GM23248 (cell line): ENCODE measurements at places on chromosomes 5 and 9. TPM values are rescaled to one million over a fixed set of nuclear protein-coding genes. Genes with fewer than 3 reads are reported as not detected.
A peak's percentile ranks its signal among the peaks of the same experiment; 100 is the strongest.

- no peak overlapping the region for H3K27ac ChIP-seq
- H3K27me3 ChIP-seq, result no peaks in the 10 kb centered on the region
- peak; percentile 20 for DNase-seq
- H3K4me1 ChIP-seq, result peaks cover 35% of the 10 kb centered on the region
- H3K4me3 ChIP-seq, result no peak overlapping the region
Measured at GRCh38 chr5:169263591-169263990, 37.3 kb downstream of the SLIT3 start.

Gene QRFP
- total RNA-seq, result not detected in 2 replicates

- H3K4me3 ChIP-seq, result no peak overlapping the region
- peaks cover 62% of the 10 kb centered on the region for H3K4me1 ChIP-seq
- H3K27me3 ChIP-seq, result no peaks in the 10 kb centered on the region
- H3K27ac ChIP-seq, result no peak overlapping the region
- H3K36me3 ChIP-seq, result no peaks in the 10 kb centered on the region
- DNase-seq, result no peak
Measured at GRCh38 chr9:121366611-121367192, 3.3 kb downstream of the STOM start.

Gene MYORG
- 0.13 and 1.1 TPM in 2 replicates for total RNA-seq

GRCh38 chr5:103410172-103410571, 151.6 kb downstream of the MACIR start:
- H3K4me1 ChIP-seq, result no peaks in the 10 kb centered on the region
- H3K27ac ChIP-seq, result no peak overlapping the region
- H3K36me3 ChIP-seq, result no peaks in the 10 kb centered on the region
- no peak overlapping the region for H3K4me3 ChIP-seq
- DNase-seq, result no peak

DNA sequence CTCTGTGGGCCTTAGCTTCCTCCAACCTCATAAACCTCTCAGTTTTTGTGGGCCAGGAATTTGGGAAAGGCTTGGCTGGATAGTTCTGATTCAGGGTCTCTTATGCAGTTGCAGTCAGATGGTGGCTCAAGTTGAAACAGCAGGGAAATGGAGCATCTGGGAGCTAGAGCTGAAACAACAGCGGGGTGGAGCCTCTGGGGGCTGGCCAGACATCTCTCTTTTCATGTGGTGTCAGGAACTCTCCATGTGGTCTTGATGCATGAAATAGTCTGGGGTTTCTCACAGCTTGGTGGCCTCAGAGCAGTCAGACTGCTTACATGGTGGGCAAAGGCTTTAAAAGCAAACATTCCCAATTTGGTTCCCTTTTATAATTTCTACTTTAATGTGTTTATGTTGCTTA, 13.5 kb downstream of the ZNF346 start:
- no peak overlapping the region for H3K4me3 ChIP-seq
- peaks cover 9% of the 10 kb centered on the region for H3K4me1 ChIP-seq
- no peaks in the 10 kb centered on the region for H3K36me3 ChIP-seq
- no peak overlapping the region for H3K27ac ChIP-seq
- no peaks in the 10 kb centered on the region for H3K27me3 ChIP-seq

DNA sequence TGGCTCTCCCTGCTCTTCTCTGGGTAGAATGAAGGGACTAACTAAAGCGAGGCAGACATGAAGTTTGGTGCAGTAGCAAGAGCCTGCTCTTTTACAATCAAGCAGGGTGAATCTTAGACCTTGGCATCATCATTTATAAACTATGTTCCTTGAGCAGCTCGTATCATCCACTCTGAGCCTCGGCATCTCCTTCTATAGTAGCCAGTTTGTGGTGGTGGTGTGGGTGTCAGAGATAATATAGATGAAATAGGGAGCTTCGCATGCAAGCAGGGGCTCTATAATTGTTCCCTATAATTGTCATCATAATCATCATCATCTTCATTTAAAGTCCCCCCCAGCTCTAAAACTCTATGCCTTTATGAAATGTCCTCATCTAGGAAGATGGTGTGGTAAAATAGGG, 72.5 kb upstream of the SAP30L start:
- peaks cover 53% of the 10 kb centered on the region for H3K4me1 ChIP-seq
- no peak overlapping the region for H3K4me3 ChIP-seq
- H3K27ac ChIP-seq, result no peak overlapping the region
- H3K27me3 ChIP-seq, result no peaks in the 10 kb centered on the region
